CD8-positive, alpha-beta memory T cell (primary cell): ENCODE measurements at places on chromosomes 2 and 18.

DNA sequence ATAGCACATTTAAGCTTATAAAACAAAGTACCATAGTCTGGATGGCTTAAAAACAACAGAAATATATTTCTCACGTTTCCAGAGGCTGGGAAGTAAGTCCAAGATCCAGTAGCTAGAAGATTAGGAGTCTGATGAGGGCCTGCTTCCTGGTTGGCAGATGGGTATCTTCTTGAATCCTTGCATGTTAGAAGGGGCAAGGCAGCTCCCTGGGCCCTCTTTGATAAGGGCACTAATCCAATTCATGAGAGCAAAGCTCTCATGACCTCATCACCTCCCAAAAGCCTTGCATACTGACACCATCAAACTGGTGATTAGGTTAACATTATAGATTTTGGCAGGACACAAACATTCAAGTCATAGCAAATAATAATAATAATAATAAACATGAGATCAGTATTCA is 146.4 kb downstream of the CCDC102B start:
- DNase-seq: no peak

DNA sequence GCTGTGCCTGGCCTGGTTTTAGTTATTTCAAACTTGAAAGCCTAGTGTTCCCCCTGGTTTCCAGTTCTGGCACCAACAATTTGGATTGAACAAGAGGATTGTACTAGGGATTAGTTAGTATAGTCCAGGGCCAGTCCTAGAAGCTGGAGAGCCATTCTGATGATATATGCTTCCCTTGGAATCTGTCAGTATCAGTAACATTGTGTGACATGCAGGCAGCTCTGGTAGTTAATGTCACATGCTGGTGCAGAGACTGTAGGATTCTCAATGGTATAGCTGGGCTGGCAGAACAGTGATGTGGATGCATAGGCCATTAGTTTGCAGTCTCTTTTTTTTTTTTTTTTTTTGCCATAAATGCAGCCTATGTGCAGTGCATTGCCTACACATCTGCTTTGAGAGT is 3.6 kb downstream of the MGAT5 start:
- no peak for DNase-seq

GRCh38 chr2:20352230-20352578 is 1.6 kb upstream of the PUM2 start:
- DNase-seq: no peak

GRCh38 chr18:54389143-54389505 is 31.4 kb downstream of the C18orf54 start:
- DNase-seq: no peak

DNA sequence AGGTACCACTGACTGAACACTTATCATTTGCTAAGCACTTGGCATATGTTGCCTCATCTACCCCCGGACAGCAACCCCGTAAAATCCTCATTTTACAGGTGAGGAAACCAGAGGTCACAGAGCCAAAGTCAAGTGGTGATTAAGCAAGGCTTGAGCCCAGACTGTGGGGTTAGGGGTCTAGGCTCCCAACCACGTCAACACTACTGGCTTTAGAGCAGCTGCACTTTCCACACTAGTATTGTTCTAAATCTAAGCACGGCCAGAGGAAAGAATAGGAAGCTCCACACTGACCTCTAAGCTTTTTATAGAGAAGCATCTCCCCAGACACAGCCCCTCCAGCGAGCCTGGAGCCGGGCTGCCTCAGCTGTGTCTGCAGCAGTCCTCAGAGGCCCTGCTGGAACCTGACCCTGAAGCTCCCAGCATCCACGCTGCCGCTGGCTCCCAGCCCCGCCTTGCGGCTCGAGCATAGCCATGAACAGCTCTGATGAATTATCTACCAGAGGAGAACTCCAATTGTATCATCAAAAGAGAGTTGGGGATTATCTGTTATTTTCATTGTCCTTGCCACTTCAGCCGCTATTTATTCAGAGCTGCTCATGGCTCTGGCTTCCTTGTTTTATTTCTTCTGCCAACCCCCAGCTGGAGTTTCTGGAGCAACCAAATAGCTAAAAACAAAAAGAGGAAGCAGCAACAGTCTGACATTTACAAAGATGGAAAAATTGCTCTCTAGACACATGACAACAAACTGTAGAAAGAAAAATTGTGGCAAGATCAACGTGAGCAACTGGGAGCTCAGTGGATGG is 62.2 kb upstream of the RTN4 start:
- DNase-seq: no peak

GRCh38 chr18:48638896-48639771 is 100.3 kb downstream of the CTIF start:
- DNase-seq: no peak

DNA sequence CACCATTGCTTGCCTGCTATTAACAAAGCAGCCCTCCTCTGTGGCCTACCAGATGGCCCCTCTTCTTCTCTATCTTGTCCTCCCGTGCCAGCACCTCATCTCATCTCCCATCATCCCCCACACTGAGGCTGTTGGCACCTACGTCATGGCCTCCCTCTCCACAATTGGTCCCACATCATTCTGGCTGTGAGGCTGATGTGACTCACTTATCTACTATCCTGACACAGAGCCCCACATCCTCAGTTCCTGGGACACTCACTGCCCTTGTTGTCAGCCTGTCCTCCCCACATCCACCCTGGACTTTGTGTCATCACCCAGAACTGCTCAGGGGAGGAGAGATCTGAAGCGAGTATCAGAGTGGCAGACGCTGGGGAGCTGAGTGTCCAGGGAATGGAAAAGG is 102.9 kb downstream of the MRO start:
- no peak for DNase-seq

DNA sequence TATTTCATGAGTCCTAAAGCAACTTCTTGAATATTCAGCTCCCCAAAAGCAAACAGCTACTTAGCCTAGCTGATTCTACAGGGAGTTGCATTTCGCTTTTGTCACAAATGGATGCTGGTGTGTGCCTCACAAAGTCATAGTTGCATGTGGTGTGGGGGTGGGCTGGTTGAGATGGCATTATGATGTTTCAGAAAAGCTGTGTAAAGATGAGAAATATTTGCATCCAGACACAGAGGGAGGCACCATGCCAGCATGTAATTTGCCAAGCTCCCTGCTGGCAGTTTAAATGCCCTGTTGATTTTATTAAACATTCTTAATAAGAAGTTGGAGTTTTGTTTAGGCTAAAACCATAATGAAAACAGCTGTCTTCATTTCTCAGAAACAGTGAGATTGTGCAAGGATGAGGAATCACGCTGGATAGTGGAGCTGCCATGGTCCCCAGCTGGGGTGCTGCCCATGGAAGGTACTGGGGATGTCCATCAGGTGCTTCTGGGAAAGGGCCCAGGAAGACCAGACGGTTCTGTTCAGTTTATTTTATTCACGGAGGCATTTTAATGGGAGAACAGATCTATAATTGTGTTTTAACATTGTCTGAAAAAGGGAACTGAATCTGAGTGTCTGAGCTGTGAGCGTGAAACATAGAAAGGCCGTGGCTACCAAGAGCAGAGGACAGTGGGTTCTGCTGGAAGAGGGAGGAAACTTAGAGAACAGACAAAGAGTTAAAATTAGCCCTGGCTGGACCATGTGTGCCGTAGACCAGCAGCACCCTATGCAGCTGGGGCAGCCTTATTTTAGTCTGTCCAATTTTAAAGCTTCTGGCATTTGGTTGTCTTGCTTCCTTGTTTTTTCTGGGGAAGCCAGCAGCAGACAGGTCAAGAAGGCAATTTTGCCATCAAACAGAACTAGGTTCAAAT is 177.1 kb downstream of the FAM210A start:
- no peak for DNase-seq

DNA sequence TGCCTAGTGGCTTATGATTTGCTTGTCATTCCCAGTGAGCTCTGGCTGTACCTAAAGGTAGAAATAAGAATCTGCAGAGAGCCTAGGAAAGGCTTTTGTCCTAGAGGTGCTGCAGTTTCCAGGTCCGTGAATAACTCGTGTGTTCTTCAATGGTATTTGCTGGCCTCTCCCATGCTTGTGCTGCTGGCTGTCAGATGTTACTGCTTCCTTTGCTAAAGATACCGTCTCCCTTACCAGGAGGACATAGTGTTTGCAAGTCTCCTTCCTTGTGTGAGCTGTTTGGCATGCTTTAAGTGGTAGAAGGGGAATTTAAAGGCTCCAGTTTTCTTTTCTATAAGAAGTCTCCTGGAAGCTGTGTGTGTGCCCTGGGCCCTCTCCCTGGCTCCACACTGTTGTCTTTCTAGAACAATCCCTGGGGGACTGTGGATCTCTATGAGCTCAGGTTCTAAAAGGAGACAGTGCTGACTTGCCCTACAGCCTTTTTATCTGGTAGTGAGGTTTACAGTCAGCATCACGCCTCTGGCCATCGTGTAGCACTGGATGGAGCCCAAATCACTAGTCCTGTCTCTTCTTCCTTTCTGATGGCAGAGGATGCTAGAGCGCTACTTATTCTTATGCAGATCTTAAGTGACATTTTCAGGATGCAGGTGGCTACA is 65.8 kb downstream of the RNF144A start:
- no peak for DNase-seq
